PC-3 (cell line): ENCODE measurements at places on chromosomes 13 and 19. TPM values are rescaled to one million over a fixed set of nuclear protein-coding genes. Genes with fewer than 3 reads are reported as not detected.

DNA sequence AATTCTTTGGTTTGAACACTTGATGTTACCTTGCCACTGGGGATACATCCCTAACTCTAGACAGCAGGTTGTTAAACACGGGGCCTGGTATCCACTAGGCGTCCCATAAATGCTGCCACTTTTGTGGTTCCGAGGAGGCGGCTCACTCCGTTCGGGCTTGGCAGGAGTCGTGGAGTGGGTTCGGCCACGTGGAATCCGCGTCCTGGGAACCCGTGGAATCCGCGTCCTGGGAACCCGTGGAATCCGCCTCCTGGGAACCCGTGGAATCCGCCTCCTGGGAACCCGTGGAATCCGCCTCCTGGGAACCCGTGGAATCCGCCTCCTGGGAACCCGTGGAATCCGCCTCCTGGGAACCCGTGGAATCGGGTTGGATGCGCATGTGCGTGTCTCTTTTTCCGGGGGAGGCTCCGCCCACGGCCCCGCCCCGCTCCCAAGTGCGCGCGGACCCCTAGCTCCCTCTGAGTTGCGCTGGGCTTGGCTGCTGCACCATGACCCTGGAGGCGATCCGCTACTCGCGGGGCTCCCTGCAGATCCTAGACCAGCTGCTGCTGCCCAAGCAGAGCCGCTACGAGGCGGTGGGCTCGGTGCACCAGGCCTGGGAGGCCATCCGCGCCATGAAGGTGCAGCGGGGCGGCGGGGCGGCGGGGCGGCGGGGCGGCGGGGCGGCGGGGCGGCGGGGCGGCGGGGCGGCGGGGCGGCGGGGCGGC is at the start of gene MRI1:
Gene MRI1 (plus strand): TSS at position 422 of the 707 bp plus-strand sequence. CDS start 67 bp downstream, at position 489.
- peak; percentile 55 for DNase-seq

GRCh38 chr19:56144376-56144775 is 3.3 kb downstream of the ZNF444 start:
- no peak for DNase-seq

ACER1 gene
- total RNA-seq = not detected in 2 replicates

OR7A5 gene
- total RNA-seq = not detected in 2 replicates

TTYH1 gene
- 1.1 and 3.7 TPM in 2 replicates for total RNA-seq

DNA sequence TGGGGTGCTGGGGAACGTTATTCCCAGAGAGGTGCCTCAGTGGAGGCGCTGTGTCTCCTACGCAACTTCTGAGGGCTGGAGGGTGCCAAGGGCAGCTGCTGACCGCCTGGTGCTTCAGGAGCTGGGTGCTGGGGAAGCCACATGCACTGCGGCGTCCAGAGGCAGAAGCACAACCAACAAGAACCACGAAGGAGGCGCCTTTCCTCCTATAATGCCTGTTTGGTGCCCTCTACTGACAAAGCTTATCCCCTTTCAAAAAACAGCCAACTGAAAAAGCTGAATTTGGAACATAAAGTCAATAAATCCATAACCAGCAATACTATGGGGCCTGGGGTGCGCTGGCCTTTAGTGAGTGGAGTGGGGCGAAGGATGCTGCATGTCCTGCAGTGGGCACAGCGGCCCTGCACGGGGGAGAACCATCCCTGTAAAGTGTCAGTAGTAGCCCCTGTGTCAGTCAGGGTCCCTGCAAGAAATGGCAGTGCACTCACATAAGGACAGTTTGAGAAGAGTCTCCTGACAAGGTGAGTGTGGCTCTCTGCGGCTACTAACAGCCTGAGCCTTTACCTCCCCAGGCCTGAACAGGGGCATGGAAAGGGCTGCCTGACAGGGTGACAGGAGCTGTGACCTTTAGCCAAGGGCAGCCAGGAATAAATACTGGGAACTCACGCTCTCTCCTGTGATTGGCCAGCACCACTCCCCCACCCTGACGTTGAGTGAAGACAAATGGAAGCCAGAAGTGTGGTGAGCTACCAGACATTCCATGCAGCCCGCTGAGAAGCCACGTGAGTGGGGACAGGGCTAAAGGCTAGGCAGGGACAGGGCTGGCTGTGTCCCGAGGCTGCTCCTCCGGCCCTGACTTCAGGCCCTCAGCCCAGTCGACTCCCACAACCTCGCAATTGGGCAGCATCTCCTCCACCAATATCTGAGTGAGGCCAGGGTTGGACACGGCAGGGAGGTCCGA is 4.5 kb upstream of the B3GNT8 start:
- no peak for DNase-seq

DNA sequence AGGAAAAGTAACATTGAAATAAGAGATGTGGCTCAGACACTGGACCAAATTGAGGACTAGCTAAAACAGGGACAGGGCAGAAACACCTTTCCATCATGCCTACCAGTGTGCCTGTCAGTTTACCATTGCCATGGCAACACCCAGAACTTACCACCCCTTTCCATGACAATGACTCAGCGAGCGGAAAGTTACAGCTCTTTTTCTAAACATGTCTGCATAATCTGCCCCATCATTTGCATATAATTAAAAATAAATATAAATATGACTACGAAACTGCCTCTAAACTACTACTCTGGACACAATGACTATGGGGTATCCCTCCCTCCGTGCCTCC is 96.0 kb downstream of the UBL3 start:
- DNase-seq = peak; percentile 28

GRCh38 chr13:113110852-113111315 is 5.3 kb downstream of the F7 start:
- no peak for DNase-seq

CABP5 gene
- not detected in 2 replicates for total RNA-seq
